ENCODE measurements at places on chromosomes 7 and 10. TPM values are rescaled to one million over a fixed set of nuclear protein-coding genes. Genes with fewer than 3 reads are reported as not detected.

PBLD gene
- 1.8 TPM for total RNA-seq

ASAH2B gene
- total RNA-seq = 6.2 TPM

VSTM2A gene
- total RNA-seq = not detected

TMEM176B gene
- not detected for total RNA-seq

VWA2 gene
- 4.7 TPM for total RNA-seq

TUBB8 gene
- total RNA-seq = not detected

ERVW-1 gene
- not detected for total RNA-seq

KDM7A gene
- total RNA-seq = 29.0 TPM

SGMS1 gene
- total RNA-seq = 47.2 TPM

SLC16A12 gene
- total RNA-seq = 0.14 TPM

NT5C2 gene
- total RNA-seq = 173 TPM

TMEM184A gene
- total RNA-seq = 8.5 TPM

DNAJC12 gene
- 0.28 TPM for total RNA-seq

GDF10 gene
- not detected for total RNA-seq

NFKB2 gene
- 17.8 TPM for total RNA-seq

HSPA14 gene
- total RNA-seq = 10.2 TPM

CPVL gene
- total RNA-seq = under 0.01 TPM

VAX1 gene
- not detected for total RNA-seq
